ENCODE measurements at places on chromosomes 4 and X. TPM values are rescaled to one million over a fixed set of nuclear protein-coding genes. Genes with fewer than 3 reads are reported as not detected.

- H3K4me3 ChIP-seq = no peak overlapping the region
- peaks cover 2% of the 10 kb centered on the region for H3K36me3 ChIP-seq
- no peaks in the 10 kb centered on the region for H3K27me3 ChIP-seq
- H3K4me1 ChIP-seq = peaks cover 4% of the 10 kb centered on the region
- H3K27ac ChIP-seq = no peak overlapping the region
- DNase-seq = no peak
Observed at GRCh38 chrX:65772842-65773241, 105.4 kb downstream of the MSN start.

DNA sequence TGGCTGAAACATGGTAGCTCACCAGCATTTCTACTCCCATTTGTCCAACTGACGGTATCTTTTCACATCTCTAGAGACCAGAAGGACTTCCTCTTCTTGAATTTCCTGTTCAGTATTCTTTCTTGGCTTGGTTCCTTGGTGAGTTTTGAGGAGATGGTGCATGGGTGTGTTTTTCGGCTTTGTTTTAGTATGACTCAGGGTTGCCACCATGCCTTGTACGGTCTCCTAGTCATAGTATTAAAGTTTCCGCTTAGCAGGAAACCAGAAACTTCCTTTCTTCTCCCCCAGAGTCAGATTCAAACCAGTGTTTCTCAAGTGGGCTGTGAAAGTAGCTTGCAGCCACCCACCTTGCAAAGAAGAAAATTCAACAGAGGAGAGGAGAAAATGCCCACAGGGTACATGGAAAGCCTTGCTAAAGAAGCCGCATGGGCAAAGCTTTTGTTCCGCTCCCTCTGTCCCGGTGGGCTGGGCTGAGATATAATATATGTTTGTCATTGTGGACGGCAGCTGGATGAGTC, 5.7 kb downstream of the CD99 start:
- no peaks in the 10 kb centered on the region for H3K27me3 ChIP-seq
- peaks cover 47% of the 10 kb centered on the region for H3K36me3 ChIP-seq
- peaks cover 77% of the 10 kb centered on the region for H3K4me1 ChIP-seq
- DNase-seq = peak; percentile 47
- H3K4me3 ChIP-seq = peak overlapping the region; percentile 71

DNA sequence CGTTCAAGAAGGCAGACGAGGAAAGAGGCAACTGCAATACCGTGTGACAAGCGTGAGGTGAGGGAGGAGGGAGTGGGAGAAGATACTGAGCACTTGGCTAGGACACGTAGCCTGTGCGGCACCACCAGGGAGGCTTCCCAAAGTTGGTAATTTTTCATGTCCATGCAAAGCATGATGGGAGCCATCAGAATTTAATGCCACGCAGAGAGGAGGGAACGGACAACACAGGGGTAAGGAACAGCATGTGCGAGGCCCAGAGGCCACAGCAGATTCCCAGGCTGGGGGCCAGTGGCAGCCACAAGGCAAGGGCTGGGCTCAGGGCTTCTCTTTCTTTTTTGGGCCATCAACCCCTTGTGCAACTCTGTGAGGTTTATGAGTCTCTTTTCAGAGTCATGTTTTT, 11.0 kb upstream of the CLDN24 start:
- H3K4me1 ChIP-seq = peaks cover 9% of the 10 kb centered on the region
- H3K27ac ChIP-seq = no peak overlapping the region
- H3K4me3 ChIP-seq = no peak overlapping the region
- H3K36me3 ChIP-seq = no peaks in the 10 kb centered on the region
- no peak for DNase-seq

DNA sequence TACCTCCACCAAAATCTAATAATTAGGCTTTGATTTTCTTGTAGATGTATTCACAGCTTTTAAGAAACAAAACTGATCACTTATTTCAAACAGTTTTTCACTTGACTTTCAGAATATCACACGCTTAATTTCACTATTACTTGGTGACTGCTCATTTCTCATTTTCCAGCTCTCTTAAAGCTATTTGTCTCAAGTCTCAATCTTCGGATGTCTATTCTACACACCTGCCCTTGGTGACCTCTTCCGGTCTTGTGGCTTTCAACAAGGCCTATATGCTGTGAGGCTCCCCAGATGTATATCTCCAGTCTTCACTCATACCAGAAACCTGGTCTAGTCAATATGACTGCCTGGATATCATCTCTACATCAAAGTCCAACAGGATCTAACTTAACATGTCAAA, 34.9 kb upstream of the ANXA10 start:
- no peak overlapping the region for H3K27ac ChIP-seq
- no peak overlapping the region for H3K4me3 ChIP-seq
- H3K36me3 ChIP-seq = no peaks in the 10 kb centered on the region
- H3K4me1 ChIP-seq = no peaks in the 10 kb centered on the region
- DNase-seq = no peak
- H3K27me3 ChIP-seq = no peaks in the 10 kb centered on the region

GRCh38 chrX:21725916-21726315, 32.0 kb downstream of the SMPX start:
- no peak overlapping the region for H3K27ac ChIP-seq
- H3K36me3 ChIP-seq = no peaks in the 10 kb centered on the region
- H3K4me3 ChIP-seq = no peak overlapping the region
- no peaks in the 10 kb centered on the region for H3K4me1 ChIP-seq

- no peak for DNase-seq
- no peak overlapping the region for H3K27ac ChIP-seq
- H3K36me3 ChIP-seq = no peaks in the 10 kb centered on the region
- no peaks in the 10 kb centered on the region for H3K4me1 ChIP-seq
- no peaks in the 10 kb centered on the region for H3K27me3 ChIP-seq
Observed at GRCh38 chr4:52838729-52839586, 23.2 kb upstream of the RASL11B start.

- H3K4me3 ChIP-seq = no peak overlapping the region
- H3K36me3 ChIP-seq = no peaks in the 10 kb centered on the region
- H3K27ac ChIP-seq = no peak overlapping the region
- peaks cover 8% of the 10 kb centered on the region for H3K27me3 ChIP-seq
- no peak for DNase-seq
Observed at GRCh38 chrX:47030339-47030738, 47.9 kb upstream of the RGN start.

DNA sequence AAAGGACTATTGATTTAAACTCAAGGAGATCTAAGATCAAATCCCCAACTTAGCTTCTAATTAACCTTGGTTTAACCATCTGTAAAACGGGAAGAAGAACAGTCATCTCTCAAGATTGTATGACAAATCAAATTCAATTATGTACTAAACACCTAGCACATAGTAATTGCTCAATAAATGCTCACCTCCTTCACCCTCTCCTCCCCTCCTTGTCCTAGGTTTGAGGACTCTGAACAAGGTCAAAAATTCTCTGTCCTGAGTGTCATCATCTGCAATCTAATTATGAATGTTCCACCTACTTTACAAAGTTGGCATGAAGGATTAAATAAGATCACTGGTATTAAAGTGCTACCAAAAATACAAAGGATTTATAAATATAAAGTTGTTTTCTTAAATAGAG, 320.1 kb upstream of the PPARGC1A start:
- H3K4me1 ChIP-seq = no peaks in the 10 kb centered on the region
- no peak overlapping the region for H3K27ac ChIP-seq
- H3K27me3 ChIP-seq = no peaks in the 10 kb centered on the region
- H3K36me3 ChIP-seq = no peaks in the 10 kb centered on the region

DNA sequence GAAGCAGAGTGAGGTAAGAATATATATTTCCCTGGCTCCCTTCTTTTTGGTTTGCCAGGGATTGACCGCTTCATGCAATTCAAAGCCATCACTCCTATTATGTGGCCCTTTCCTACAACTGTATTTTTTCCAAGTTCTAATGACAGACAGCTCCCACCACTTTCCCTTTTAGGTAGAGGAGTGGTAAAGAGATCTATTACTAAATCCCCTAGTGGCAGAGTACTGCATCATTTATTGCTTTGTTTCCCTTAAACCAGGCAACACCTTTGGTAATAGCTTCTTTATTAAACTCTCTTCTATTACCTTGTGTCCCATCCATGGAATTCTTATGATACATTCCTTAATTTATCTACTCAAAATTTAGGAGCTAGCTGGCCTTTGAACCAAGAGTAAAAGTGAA, 90.7 kb downstream of the CNOT6L start:
- H3K27me3 ChIP-seq = no peaks in the 10 kb centered on the region
- DNase-seq = no peak
- H3K27ac ChIP-seq = peak overlapping the region; percentile 40
- H3K4me1 ChIP-seq = peaks cover 34% of the 10 kb centered on the region

DNA sequence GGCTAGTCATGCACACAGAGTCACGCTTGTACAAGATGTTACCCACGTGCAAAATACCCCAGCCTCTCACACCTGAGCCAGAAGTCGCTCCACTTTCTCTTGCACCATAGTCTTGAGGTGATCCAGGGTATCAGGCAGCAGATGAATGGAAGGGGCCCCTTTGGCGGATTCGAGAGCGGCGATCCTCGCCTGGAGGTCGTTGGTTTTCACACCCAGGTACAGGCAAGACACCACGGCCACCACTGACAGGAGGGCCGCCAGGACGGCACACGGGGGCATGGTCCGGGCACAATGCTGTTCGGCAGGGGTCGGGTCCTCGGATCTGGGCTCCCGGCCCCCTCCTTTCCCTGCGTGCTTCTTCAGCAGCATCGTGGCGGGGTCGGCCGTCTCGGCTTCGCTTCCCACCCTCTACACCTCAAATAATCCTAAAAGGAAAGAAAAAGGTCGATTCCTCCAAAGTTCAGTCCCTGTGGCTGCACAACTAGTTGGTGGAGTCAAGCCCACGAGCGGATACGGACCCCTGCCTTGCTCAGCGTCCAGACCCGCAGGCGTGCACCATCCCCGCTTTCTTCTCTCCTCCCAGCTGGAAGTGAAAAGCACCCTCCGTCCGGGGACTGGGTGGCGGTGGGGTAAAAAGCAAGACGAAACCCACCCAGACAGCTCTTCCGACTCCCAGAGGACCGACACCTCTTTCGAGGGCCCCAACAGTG, 652 bp downstream of the COL25A1 start:
- peaks cover 71% of the 10 kb centered on the region for H3K27me3 ChIP-seq
- no peak overlapping the region for H3K27ac ChIP-seq

DNA sequence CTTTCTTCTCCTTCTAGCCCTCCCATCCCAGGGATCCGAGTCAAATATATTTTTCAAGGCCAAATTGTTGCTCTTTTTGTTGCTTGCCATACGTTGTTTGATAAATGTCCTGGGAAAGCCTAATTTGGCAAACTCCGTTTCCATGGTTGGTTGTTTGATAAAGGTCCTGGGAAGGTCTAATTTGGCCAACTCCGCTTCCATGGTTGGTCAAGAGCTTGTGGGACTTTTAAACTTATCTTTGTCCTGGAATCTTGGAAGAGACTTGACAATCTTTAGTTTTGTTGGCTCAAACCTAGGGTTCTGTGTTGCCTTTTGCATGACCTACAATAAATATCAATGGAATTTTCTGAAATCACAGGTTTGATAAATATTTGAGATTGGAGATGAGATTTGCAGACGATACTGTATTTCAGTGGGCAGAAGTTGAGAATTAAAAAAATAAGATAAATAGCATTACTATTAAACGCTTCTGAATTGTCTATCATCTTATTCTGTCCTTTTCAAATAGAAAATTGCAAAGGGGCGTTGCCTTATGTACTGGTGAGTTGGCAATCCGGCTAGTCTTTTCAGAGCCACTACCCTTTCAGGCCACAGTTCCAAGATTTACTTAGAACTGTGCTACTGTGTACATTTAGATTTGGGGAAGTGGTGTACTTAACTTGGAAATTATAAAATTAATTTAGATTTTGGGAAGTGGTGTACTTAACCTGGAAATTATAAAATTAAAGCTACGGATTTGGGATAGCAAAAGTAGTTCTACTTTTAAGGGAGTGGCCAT, 804 bp downstream of the OSTC start:
- H3K27me3 ChIP-seq = no peaks in the 10 kb centered on the region
- peaks cover 11% of the 10 kb centered on the region for H3K36me3 ChIP-seq
- H3K4me1 ChIP-seq = peaks cover 20% of the 10 kb centered on the region
- H3K27ac ChIP-seq = peak overlapping the region; percentile 78
- no peak for DNase-seq
- H3K4me3 ChIP-seq = peak overlapping the region; percentile 87

DNA sequence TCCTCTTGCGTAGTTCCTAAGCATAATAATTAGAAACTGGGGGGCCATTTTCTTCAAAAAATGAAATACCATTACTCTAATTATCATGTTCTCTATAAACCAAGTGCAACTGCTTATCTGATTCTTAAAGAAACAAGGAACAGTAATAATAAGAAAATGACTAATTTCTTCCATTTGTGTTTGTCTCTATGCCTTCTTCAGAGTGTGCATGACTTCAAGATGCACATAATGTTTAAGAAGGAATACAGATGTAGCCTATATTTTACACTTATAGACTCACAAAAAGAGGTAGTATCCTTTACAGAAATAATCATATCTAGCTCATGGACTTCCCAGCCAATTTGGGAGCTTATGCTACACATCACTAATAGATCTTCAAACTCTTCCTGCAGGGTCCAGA, 131.7 kb downstream of the CHRNA9 start:
- peaks cover 1% of the 10 kb centered on the region for H3K36me3 ChIP-seq
- no peak for DNase-seq
- peaks cover 2% of the 10 kb centered on the region for H3K27me3 ChIP-seq
- no peak overlapping the region for H3K4me3 ChIP-seq

- H3K36me3 ChIP-seq = peaks cover 43% of the 10 kb centered on the region
- H3K4me3 ChIP-seq = no peak overlapping the region
- no peak for DNase-seq
- no peaks in the 10 kb centered on the region for H3K4me1 ChIP-seq
Observed at GRCh38 chr4:102725229-102725628, 35.5 kb downstream of the MANBA start.

DNA sequence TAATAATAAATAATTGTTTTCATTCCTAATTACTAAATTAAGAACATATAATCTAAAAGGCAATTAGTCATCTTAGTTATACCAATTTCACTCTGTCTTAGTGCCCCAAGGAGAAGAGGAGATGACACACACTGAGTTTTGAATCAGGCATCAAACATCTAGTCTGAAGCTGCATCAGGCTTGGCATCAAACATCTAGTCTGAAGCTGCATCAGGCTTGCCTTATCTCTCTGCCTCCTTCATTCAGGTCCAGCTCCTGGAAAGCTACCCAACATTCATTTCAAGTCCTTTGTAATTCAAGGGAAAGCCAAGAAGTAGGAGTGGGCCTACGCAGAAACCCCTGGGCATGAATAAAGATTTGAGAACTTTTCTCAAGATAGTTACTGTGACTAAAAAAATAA, 62.2 kb downstream of the SH3RF1 start:
- H3K27ac ChIP-seq = no peak overlapping the region
- DNase-seq = no peak
- no peaks in the 10 kb centered on the region for H3K27me3 ChIP-seq
- no peaks in the 10 kb centered on the region for H3K36me3 ChIP-seq

DNA sequence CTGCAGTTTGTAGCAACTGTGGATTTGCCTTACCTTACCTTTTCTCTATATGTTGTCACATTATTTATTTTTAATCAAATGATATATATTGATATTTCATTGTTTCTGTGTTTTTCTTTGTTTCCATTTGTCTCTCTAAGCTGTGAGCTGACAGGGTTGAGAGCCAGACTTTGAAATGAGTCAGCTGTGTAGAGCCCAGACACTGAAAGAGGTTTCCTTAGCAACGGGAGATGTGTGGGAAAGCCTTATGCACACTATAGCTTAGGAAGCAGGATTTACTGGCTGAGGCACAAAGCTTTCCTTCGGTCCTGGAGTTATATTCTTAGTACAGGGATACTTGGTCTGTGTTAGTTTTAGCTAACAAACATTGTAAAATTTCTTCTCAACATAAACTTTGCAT, 192.2 kb downstream of the FGF13 start:
- DNase-seq = no peak
- no peaks in the 10 kb centered on the region for H3K27me3 ChIP-seq
- no peaks in the 10 kb centered on the region for H3K36me3 ChIP-seq
- no peak overlapping the region for H3K27ac ChIP-seq

The GABRA4 gene
- total RNA-seq = not detected

The MAGEA2B gene
- total RNA-seq = not detected

The TLR7 gene
- 0.33 TPM for total RNA-seq

The SFRP2 gene
- total RNA-seq = not detected

The PAGE2 gene
- not detected for total RNA-seq

The SATL1 gene
- not detected for total RNA-seq

The SERTM2 gene
- not detected for total RNA-seq
